ENCODE measurements at places on chromosomes 2 and 18. TPM values are rescaled to one million over a fixed set of nuclear protein-coding genes. Genes with fewer than 3 reads are reported as not detected.

DNA sequence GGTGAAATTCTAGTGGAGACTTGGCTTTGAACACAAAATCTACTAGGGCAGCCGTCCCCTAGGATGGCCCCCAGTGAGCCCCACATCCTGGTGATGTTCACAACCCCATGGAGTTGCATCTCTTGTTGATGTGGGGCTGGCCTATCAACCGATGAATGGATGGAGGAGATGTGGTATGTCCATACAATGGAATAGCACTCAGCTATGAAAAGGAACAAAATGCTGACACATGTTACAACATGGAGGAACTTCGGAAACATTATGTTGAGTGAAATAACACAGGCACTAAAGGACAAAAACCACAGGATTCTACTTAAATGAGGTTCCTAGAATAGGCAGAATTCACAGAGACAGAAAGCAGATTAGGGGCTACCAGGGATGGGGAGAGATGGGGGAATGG lies 80.1 kb upstream of the ASAP2 start:
- DNase-seq: no peak

- no peak for DNase-seq
Observed at GRCh38 chr2:70890469-70891065, 45.1 kb upstream of the ATP6V1B1 start.

GRCh38 chr2:8416849-8417832 lies 264.7 kb upstream of the ID2 start:
- DNase-seq: no peak

- DNase-seq: no peak
Observed at GRCh38 chr2:185338104-185338503, 400.5 kb upstream of the FSIP2 start.

The CXCR4 gene
- 38.0 TPM for total RNA-seq

The IGFBP2 gene
- total RNA-seq: 243 TPM

The SH3BP4 gene
- 40.4 TPM for total RNA-seq

The SGPP2 gene
- total RNA-seq: 15.3 TPM

GRCh38 chr18:45860492-45860891 lies 35.0 kb downstream of the SIGLEC15 start:
- DNase-seq: no peak

GRCh38 chr2:176650104-176650837 lies 381.0 kb downstream of the MTX2 start:
- no peak for DNase-seq

The LMAN2L gene
- 12.2 TPM for total RNA-seq

- no peak for DNase-seq
Observed at GRCh38 chr18:58687871-58688308, 16.6 kb downstream of the MALT1 start.

GRCh38 chr2:108988076-108988795 lies 784 bp downstream of the EDAR start:
- no peak for DNase-seq

The PTPRN gene
- total RNA-seq: 0.12 TPM

The TUBB8B gene
- not detected for total RNA-seq

The KIF5C gene
- 2.3 TPM for total RNA-seq

DNA sequence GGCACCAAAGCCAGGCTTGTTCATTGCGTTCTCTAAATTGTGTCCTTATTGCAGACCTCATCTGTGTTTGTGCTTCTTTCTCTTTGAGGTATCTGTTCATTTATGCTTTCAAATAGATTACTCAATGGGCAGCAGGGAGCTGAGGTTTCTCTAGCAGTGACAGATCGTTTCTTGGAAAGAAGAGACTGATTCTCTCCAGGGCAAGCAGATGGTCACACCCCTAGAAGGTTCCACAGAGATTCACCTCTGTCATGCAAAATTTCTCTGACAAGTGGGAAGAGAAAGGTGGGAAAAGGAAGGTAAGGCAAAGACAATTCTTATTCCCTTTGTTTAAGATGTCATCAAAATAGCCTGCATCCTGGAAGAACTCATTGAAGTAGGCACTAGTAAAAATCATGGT lies 14.0 kb downstream of the DLGAP1 start:
- no peak for DNase-seq

The RGPD3 gene
- 0.84 TPM for total RNA-seq

GRCh38 chr2:237530472-237531433 lies 35.6 kb upstream of the PRLH start:
- DNase-seq: no peak

The HOXD12 gene
- not detected for total RNA-seq

The ST6GAL2 gene
- 0.79 TPM for total RNA-seq

The STAT4 gene
- 4.6 TPM for total RNA-seq

DNA sequence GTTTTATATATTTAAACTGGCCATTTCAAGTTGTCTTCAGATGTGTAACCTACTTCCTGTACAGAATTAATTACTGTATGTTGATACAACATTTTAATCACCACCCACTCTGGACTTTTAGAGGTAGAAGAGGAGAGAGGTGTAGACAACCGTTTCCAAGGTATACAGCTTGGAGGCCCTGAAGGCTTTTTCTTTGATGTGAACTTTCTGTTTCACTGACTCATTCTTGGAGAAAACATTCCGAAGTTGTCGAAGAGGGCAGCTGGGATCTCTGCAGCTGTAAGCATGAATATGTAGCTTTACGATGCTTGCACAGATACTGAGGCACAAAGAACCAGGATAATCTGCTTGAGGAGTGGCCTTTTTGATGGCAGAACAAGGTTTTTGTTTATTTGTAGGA lies 137.0 kb downstream of the NCKAP5 start:
- no peak for DNase-seq

DNA sequence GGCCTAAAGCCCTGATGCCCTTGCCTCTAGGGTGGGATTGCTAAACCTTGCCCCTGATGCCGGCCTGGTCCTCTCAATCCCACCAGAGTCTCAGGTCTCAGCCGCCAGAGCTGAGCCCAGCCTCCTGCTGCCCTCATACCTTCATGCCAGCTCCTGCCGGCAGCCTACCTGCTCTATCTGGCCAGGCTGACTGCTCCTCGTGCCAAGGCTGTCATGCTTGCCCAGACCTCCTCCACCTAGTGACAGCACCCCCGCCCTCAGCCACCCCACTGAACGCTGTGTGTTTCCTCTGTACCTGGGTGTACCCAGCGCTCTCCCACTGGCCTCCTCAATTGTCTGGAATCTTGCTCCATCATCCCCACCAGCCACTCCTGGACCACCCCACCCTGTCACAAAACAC lies 120.1 kb downstream of the CACNB4 start:
- DNase-seq: no peak

- DNase-seq: no peak
Observed at GRCh38 chr2:30436859-30437435, 10.1 kb upstream of the LCLAT1 start.

DNA sequence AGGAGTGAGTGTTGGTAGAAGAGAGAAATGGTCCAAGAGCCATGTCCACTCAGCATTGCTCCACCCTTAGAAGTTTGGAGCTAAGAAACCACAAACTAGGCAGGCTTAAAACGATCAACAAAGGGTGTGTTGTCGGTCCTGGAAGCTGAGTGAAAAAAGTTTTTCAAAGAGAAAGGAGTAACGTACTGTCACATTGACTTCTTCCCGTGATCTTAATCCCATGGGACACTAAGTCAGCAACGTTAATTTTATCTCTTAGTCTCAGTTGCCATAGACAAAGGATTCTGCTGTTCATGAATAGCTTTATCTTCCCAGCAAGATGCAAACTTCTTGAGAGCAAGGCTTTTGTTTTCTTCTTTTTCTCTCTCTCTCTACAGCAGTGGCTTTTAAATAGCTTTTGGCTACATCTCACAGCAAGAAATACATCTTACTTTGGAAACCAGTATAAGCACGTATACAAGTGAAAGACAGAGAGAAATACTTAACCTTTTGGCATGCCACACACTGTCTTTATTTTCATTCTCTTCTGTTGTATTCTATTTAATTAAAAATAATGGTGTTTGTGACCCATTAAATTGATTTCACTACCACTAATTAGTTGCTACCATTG lies 377.4 kb downstream of the TGIF1 start:
- DNase-seq: no peak
